ENCODE measurements at places on chromosomes 7 and 10. TPM values are rescaled to one million over a fixed set of nuclear protein-coding genes. Genes with fewer than 3 reads are reported as not detected.

SEMA3A gene
- 36.0 TPM for total RNA-seq

LAMB4 gene
- total RNA-seq = 0.64 TPM

KCNH2 gene
- 14.2 TPM for total RNA-seq

MUC12 gene
- 0.18 TPM for total RNA-seq

GIMAP5 gene
- 3.8 TPM for total RNA-seq

TMEM229A gene
- total RNA-seq = 2.4 TPM

CHST15 gene
- total RNA-seq = 36.7 TPM

RBP3 gene
- total RNA-seq = not detected

GPER1 gene
- total RNA-seq = 0.73 TPM

VSTM2A gene
- 78.1 TPM for total RNA-seq

ERCC6 gene
- 44.9 TPM for total RNA-seq

LRRN3 gene
- 108 TPM for total RNA-seq

ACTL6B gene
- 58.7 TPM for total RNA-seq

DNA sequence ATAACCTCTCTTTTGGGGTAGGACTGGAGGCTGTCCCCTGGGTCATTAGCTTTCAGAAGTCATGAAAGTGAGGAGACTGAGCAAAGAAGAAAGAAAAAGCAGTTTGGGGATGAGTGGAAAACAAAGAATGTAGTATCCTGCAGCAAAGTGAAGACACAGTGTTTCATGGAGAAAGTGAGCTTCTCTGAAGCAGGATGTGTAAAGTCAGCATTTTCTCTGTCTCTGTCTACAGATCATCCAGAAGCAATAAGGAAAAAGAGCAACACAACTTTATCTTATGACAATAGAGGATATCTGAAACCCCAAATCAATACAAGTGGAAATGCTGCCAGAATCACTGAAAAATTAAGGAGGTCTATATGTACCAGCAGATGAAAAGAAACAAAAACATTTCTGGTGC, 28.4 kb upstream of the ZNF248 start:
- no peak for DNase-seq

DNA sequence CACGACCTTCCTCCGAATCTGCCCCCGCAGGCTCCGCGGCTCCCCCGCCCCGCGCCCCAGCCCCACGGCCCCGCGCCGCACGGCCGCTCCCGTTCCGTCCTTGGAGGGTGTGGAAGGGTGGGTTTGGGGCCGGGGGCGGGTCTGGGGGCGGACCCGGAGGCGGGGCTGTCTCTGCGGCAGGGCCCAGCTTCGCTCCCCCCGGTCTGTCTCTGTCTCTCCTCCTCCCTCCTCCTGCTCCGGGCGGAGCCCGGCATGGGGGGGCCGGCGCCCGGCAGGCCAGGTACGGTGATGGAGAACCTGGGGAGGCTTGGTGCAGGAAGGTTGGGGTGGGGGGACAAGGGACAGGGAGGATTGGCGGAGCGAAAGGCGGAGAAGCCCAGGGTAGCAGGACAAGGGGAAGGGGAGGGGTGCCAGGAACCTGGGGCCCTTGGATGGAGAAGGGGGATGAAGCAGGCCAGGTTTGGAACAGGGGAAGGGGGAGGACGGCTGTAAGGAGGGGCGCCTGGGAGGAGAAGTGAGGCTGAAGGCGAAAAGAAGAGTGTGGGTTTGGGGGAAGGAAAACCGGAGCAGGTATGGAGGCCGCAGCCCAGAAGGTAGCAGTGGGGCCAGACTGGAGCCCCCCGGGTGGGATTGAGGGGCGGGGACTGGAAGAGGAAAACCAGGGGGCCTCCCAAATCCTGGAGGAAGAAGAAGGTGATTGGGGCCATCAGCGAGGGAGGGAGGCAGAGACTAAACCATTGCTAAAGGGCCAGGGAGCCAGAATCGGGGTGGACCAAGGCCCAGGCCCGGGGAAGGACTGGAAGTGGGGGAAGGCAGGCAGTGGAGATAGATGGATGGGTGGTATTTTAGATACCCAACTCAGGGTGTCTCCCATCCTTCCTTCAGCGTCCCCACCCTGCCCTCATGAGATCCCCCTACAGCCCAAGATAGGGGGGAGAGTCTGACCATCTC, at the start of gene NYAP1:
Gene NYAP1 (plus strand): TSS at position 206 of the 951 bp plus-strand sequence. CDS start 1,385 bp downstream, outside the sequence.
- DNase-seq = peak; percentile 91

GRCh38 chr10:113503930-113504329, 48.9 kb upstream of the HABP2 start:
- DNase-seq = no peak

- DNase-seq = no peak
Measured at GRCh38 chr10:57716884-57717283, 550.8 kb downstream of the IPMK start.

- DNase-seq = no peak
Measured at GRCh38 chr10:23079700-23080099, 15.7 kb upstream of the MSRB2 start.

GRCh38 chr7:26083113-26083512, 68.9 kb upstream of the NFE2L3 start:
- no peak for DNase-seq

DNA sequence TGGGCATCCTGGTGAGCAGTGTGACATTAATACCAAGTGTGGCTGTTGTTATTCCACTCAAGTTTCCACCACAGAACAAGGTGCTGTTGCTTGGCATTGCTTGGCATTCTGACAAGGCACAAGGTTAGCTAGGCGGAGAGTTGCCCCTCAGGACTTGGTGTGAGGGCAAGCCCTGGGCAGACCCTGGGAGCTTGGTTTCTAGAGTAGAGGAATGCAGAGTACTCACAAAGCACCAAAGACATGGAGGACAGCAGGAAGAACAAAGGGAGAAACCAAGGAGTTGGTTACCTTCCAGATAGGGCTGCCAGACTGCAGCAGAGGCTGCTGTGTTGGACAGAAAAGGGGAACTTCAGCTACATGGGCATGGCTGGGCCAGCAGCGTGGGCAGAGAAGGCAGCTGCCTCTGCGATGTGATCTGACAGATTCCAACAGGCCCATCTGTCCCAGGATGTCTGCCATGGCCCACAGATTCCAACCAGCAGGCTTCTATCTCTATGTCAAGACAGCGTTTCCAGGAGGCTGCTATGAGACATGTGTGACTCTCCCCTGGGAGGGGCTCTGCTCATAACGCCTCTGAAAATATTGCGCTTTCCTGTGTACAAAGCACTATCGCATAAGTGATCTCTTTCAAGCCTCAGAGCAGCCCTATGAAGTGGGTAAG, 1.8 kb downstream of the GOLGA7B start:
- peak; percentile 48 for DNase-seq

DNA sequence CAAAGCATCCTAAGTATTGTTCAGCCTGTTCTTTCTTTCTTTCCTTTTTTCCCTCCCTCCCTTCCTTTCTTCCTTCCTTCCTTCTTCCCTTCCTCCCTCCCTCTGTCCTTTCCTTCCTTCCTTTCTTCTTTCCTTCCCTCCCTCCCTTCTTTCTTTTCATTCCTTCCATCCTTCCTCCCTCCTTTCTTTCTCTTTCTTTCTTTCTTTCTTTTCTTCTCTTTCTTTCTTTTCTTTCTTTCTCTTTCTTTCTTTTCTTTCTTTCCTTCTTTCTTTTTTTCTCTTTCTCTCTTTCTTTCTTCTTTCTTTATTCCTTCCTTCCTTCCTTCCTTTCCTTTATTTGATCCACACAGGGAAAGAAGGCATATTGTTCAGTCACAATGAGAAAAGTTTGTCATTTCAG, 21.2 kb downstream of the PNLIP start:
- no peak for DNase-seq

DNA sequence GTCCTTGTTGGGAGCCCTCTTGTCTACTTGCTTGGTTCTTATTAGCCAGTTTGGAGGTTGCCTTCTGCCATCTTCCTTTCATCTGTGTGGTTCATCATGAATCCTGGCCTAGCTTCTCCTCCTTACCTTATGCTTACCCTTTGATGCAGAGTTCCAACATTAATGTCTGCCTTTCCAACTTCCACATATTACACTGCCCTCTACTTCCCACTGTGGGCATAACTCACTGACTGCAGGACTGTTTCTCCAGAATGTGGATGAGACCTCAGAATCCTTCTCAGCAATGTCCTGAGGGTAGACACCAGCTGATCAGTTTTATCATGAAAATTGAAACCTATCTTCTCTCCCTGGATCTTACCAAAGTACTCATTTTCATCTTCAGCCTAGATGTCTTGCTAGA, 491.0 kb downstream of the LRMDA start:
- no peak for DNase-seq

DNA sequence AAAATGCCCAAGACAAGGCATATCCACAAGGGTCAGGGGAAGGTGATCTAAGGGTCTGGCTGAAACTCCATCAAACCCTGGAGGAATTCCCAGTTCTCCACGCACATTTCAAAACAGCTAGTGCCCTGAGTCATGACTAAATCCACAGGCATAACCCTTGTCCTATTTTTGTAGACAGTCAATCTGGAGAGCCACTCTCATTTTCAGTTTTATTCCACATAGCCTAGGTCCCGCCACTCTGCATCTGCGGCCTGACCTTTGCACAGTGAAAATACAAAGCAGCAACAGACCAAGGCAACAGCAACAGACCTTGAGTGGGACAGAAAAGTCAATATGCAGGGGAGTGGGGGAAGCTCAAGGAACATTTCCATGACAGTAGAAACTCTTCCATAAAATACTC, 201.4 kb upstream of the NPVF start:
- no peak for DNase-seq

DNA sequence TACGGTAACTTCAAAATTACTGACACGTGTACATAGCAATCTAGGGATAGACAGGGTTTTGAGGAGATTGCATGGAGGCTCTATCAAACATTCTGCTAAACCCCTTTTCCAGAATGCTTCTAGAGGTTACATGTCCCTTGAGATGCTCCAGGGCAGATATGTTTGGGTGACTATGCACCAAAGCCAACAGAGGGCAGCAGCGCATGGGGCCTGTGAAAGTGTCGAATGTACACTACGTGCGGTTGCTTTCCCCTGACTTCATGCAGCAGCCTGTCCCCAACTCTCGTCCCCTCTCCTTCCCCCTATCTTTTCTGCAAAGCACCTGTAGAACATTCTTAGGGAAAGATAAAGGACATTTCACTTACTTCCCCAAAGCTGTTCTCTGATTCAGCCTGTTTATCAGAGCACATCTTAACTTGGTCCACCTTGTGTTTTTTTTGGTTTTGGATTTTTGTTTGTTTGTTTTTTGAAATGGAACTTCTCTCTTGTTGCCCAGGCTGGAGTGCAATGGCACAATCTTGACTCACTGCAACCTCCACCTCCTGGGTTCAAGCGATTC, 90.2 kb downstream of the UBE3C start:
- DNase-seq = no peak

- no peak for DNase-seq
Measured at GRCh38 chr7:115221456-115221855, 299.6 kb downstream of the MDFIC start.

DNA sequence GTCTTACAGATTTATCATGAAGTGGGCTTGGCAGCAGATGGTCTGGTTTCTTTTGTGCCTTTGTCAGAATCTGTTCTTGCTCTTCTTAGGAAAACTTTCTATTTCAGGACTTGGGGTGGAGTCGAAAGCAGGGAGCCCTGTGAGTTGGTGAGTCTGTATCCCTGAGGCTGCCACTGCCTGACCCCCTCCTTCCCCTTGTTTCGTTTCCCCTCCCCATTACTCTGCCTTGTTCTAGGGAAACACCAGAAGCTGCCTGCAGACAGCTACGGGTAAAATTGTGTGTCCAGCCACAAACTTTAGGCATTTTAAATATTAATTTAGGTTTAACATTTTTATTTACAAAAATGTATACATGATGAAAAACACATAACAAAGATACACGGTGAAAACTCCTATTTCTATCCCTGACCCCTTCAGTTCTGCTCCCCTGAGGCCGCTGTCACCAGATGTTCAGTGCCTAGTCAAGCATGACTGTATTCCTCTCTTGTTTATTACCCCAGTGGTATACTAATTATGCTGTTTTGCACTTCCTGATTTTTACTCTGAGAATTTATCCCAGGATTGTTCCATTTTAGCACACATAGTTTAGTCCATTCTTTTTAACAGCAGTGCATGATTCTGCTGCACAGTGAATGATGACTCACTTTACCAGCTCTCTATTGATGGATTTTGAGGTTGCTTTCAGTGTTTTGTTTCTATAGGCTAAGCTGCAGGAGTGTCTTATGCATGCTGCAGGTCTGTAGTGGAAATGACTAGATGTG, 9.1 kb downstream of the TSPAN14 start:
- DNase-seq = no peak

- DNase-seq = no peak
Measured at GRCh38 chr7:35988105-35988504, 164.9 kb upstream of the EEPD1 start.

GRCh38 chr10:74332398-74332797, 181.4 kb downstream of the ADK start:
- peak; percentile 5 for DNase-seq

DNA sequence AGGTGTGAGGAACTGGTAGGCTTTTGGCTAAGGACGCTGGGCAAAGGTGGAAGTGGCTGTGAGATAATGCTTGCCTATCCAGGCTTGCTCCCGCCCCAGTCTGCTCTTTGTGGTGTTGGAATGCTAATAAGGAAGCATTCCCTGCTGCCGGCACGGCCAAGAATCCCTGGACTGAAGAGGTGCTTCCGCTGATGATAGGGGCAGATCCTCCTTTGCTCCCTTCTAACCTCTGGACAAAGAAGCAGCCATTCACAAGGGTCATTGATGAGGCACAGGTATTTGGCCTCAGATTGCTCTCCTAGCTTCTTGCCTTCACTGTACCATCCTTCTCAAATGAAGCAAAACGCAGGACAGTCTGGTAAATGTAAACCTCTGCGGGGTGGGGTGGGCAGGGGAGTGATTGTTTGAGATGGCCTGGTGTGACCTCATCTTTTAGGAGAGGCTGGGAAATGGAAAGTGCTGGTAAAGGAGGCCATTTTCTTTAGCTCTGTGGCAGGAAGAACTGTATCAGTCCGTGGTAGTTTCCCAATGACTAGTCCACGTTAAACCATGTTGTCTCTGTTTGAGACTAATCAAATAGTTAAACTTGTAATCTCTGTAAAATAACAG, 1.7 kb downstream of the PGAM1 start:
- no peak for DNase-seq

- DNase-seq = no peak
Measured at GRCh38 chr10:78952686-78953085, 116.1 kb upstream of the ZMIZ1 start.

DNA sequence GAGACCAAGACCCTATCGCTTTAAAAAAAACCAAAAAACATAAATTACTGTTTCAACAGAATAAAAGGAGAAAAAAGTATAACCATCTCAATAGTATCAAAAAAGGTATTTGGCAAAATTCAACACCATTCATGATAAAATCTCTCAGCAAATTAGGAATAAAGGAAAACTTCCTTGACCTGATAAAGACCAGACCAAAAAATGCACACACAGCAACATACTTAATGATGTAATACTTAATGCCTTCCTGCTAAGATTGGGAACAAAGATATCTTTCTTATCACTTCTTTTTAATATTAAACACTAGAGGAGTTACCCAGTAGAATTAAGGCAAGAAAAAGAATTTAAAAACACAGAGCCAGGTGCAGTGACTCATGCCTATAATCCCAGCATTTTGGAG, 79.3 kb downstream of the CNOT4 start:
- DNase-seq = no peak

DNA sequence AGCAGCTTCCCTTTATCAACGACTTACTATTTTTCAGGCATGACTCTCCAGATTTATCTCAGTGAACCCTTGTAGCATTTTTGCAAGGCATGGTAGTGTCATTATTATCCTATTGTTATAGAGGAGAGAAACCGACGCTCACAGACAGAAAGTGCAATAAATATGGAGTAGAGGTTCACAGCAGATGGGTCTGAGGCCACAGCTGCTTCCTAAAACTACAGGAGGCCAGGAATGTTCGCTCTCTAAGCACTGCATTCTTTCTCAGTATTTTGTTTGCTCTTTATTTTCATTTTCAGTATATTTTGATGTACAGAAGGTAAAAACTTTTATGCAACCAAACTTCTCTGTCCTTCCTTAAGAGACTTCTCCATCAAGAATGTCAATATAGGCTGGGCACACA, 4.5 kb upstream of the AEBP1 start:
- DNase-seq = no peak
